LHCN-M2 (cell line): ENCODE measurements at places on chromosomes 12 and 14. TPM values are rescaled to one million over a fixed set of nuclear protein-coding genes. Genes with fewer than 3 reads are reported as not detected.

DNA sequence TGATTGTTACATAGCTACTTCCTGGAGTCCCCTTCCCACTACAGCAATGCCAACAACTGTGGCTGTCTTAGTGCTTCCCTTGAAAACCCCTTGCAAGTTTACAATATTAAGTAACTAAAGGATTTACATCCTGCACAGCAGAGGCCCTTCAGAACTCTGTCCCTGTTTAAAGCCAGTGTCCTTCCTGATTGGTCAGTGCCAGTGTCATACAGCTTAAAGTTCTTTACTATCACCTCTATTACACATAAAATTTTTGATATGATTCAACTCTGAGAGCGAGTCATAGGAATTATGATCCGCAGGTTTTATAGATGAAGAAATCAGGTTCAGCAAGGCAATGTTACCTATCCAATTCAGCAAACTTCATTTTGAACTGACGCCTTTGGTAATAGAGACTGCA lies 91.4 kb upstream of the ALX1 start:
- no peak for DNase-seq

DNA sequence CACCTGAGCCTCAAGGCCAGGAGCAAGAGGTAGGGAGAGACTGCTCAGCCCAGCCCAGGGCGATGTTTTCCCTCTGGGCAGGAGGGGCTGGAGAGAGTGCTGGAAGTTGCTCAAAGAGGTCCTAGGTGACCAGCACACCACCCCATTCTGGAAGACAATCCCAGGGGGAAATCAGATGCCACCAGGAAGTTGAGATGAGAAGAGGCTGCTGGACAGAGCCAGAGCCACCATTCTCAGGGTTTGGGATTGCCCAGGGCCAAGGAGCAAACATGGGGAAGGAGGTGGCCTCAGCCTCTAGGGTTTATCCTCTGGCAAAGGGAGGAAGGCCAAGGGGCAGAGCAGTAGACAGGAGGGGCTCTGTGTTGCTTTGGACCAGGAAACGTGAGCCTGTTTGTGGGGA lies 11.6 kb downstream of the CCDC85C start:
- DNase-seq: no peak

The RABGGTA gene
- 29.0 and 29.4 TPM in 2 replicates for total RNA-seq

- no peak for DNase-seq
These were observed 72.4 kb upstream of the STAC3 start for GRCh38 chr12:57323416-57323815.

The DDIT3 gene
- 15.3 and 15.7 TPM in 2 replicates for total RNA-seq

GRCh38 chr14:97120611-97121031 lies 323.4 kb downstream of the VRK1 start:
- DNase-seq: no peak

The ITGA7 gene
- 135 and 217 TPM in 2 replicates for total RNA-seq

The NELL2 gene
- not detected in 2 replicates for total RNA-seq

The CRIP2 gene
- total RNA-seq: 152 and 159 TPM in 2 replicates

- no peak for DNase-seq
These were observed 61.0 kb downstream of the FOXN4 start for GRCh38 chr12:109247831-109248654.

The PRPH gene
- total RNA-seq: 0.11 and 0.26 TPM in 2 replicates

The KRT79 gene
- total RNA-seq: not detected in 2 replicates

The HOXC12 gene
- total RNA-seq: 0.34 and 0.38 TPM in 2 replicates

GRCh38 chr14:103014466-103015228 lies 42.7 kb downstream of the CDC42BPB start:
- peak; percentile 49 for DNase-seq

The GALNT16 gene
- 5.1 and 5.6 TPM in 2 replicates for total RNA-seq

GRCh38 chr12:3759878-3760277 lies 7.0 kb upstream of the CRACR2A start:
- no peak for DNase-seq

The IRAK3 gene
- 0.63 and 1.3 TPM in 2 replicates for total RNA-seq

GRCh38 chr14:104343294-104343625 lies 204.9 kb downstream of the KIF26A start:
- DNase-seq: no peak

The PTPRB gene
- 0.40 and 1.2 TPM in 2 replicates for total RNA-seq

DNA sequence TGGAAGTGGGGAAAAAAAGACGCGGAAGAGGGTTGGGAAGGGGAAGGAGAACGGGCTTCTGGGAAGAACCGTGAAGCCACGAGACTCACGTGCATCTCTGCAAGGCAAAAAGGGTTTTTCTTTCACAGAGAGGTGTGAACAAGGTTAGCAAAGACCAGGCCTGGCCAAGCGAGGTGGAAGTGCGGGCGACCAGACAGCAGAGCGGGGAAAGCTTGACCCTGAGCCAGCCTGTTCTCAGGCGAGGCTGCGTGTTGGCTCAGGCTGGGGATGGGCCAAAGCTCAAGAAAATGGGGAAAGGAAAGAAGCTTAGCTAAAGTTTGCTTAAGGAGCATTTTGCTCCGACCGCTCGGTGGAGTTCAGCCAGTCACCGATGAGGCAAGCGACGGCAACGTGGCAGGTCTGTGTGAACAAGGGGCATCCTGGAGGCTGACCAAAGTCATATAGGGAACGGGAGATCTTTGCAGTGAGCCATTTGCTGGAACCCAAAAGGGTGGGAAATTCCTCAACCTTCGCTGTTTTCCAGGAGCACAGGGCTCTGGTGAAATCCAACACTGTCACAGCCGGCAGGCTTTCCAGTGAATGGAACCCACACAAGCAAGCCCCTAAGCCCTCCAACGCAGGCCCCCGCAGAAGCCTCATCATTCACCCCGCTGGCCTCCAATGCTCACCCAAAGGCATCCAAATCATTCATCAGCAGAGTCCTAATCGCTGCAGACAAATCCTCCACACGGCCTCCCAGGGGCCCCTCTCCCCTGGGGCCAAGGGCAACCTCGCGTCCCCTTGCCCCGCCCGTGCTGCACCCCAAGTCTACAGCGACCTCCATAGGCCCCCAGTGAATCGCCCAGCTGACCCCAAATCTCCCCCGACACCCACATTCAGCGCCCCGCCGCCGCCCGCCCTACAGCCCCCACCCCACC lies 754 bp downstream of the ZNF605 start:
- DNase-seq: peak; percentile 45

GRCh38 chr12:26124446-26125399 lies at the start of gene BHLHE41:
Gene BHLHE41, minus strand, starts transcription at chr12:26125037. Its CDS starts 258 bp downstream, at chr12:26124779.
- peak; percentile 56 for DNase-seq

DNA sequence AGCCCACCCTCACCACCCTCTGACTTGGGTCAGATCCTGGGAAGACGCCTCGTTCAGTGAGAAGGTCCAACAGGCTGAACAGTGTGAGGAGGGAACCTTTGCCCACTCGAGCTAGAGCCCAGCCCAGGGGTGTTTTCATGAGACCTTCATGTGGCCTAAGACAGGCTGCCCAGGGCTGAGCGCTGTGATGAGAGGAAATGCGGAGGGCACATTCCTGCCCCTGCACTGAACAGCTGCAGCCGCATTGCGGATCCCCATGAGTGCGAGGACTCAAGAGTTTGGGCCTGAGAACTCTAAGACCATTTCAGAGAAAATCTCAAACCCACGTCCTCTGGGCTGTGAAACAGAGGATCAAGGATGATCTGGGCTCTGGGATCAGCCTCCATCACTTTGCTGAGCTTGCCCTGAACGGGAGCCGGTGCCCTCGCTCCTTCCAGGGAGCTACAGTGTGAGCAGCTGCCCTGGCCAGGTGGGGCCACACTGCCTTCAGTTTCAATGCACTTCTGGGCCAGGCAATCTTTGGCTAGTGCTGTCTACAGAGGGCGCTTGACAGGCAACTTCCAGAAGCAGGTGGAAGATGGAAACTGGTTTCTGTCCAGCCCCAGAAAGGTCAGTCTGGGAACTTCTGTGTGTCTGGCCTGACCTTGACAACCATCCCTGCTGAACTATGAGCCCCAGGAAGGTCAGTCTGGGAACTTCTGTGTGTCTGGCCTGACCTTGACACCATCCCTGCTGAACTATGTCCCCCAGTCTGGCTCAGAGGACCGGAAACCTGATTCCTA lies 43.5 kb upstream of the P2RX7 start:
- DNase-seq: no peak
